Amniotic epithelial cell (primary cell): ENCODE measurements at places on chromosomes 4 and X.

GRCh38 chr4:2084316-2084715 is 25.2 kb downstream of the NAT8L start:
- DNase-seq = no peak

GRCh38 chr4:106369456-106370060 is 980 bp upstream of the GIMD1 start:
- peak; percentile 77 for DNase-seq

GRCh38 chr4:150067859-150068258 is 10.4 kb upstream of the DCLK2 start:
- DNase-seq = no peak

DNA sequence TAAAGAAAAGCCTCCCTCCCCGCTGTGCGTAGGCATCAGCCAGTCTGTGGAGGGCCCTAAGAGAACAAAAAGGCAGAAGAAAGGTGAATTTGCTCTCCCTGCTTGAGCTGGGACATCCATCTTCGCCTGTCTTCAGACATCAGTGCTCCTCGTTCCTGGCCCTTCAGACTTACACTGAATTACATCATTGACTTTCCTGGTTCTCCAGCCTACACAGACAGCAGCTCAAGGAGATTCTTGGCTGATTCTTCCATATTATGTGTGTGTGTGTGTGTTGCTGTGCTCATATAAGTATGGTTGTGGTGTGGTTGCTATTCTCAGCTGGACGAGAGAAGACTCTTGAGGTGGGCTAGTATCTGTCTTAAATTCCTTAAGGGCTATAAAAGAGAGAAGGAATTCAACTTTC is 35.5 kb upstream of the CD99L2 start:
- no peak for DNase-seq

DNA sequence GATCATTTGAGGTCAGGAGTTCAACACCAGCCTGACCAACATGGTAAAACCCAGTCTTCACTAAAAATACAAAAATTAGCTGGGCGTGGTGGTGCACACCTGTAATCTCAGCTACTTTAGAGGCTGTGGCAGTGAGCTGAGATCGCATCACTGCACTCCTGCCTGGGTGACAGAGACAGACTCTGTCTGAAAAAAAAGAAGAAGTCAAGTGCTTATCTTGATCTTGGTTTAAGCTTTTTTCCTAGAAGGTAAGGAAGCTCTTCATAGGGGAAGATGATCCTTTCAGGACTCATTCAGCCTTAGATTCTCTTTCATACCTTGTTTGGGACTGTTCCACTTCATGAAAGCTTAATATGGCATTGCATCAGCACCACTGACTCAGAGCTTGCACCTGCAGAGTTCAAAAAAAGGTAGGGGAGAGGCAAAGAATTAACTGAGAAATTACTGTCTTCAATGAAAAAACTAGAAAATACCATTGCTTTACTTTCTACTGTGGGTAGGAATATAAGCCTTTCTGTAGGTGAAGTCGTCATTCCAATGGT is 70.8 kb upstream of the EPGN start:
- DNase-seq = no peak

GRCh38 chr4:183393446-183393845 is 51.0 kb upstream of the CDKN2AIP start:
- no peak for DNase-seq

- no peak for DNase-seq
These were observed 1239.4 kb downstream of the TECRL start for GRCh38 chr4:63169836-63170235.

GRCh38 chr4:172497321-172497720 is 671.3 kb upstream of the GALNT7 start:
- no peak for DNase-seq

- peak; percentile 25 for DNase-seq
These were observed 45.9 kb downstream of the TEC start for GRCh38 chr4:48223633-48224295.

DNA sequence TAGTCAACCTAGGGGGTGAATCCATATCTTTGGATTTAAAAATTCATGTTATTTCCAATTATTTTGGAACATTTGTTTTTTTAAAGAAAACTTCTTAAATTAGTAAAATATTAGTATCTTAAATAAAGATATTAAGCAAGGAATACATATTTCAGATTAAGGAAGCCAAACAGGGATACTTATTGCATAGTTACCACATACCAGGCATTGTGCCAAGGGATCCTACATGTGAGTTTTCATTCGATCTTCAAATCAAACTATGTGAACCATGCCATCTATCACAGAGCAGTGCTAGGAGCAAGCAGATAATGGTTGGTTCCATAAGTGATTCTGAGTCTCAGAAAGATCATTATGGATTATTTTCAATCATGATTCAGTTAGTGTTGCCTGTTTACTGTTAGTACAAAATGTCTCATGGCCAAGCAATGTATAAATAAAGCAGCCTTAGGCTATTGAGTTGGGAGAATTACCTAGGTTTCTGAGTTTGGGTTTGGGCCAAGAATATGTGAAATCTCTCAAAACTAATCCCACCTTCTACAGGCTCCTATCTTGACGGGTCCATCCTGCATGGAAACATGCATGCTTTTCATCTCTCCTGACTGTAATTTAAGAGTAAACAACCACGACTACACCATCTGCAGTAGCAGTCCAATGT is 176.7 kb downstream of the NPFFR2 start:
- DNase-seq = peak; percentile 19

- peak; percentile 74 for DNase-seq
These were observed 1833.2 kb upstream of the PCDH7 start for GRCh38 chr4:28886934-28887333.

DNA sequence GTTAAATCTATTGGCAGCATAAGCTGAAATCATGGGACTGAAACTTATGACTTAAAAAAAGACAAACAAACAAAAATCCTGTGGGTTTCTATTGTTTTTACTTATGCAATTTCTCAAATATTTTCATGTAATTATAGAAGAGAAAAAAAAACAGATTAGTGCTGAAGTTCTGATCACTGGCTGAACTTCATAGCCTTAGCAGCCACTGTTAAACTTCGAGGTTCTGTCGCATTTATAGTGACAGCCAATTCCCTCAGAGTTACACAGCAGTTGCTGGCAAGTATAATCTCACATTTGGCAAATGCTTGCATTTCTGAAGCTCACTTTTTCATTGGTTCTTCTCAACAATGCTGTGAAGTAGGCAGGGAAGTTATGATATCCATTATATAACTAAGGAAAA is 748.9 kb upstream of the MAGEB2 start:
- no peak for DNase-seq

- no peak for DNase-seq
These were observed 18.3 kb downstream of the FHIP1A start for GRCh38 chr4:151427266-151427665.

GRCh38 chrX:151984328-151984727 is 9.9 kb upstream of the GABRE start:
- peak; percentile 90 for DNase-seq

GRCh38 chr4:151199319-151200190 is 77.4 kb upstream of the PRSS48 start:
- no peak for DNase-seq

DNA sequence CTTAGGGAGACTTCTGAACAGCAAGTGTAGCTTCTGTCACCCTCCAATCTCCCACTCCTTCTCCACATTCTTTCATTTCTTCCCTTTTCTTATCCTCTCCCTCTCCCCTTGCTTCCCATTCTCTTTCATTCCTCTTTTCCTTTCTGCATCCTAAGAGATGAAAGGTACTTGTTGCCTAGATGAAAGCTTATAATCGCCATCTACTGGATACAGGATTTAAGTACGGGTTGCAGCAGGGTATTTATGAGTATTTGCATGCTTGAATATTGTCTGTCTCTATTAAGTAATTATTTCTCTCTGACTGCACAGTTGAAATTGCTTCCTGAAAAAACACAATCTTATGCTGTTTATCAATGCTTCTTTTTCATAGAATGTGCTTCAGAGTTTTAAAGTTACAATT is 174.0 kb upstream of the TENT5D start:
- no peak for DNase-seq

GRCh38 chr4:153008578-153009199 is 72.6 kb downstream of the FHDC1 start:
- DNase-seq = no peak
